ENCODE measurements at places on chromosomes 5 and 9.

DNA sequence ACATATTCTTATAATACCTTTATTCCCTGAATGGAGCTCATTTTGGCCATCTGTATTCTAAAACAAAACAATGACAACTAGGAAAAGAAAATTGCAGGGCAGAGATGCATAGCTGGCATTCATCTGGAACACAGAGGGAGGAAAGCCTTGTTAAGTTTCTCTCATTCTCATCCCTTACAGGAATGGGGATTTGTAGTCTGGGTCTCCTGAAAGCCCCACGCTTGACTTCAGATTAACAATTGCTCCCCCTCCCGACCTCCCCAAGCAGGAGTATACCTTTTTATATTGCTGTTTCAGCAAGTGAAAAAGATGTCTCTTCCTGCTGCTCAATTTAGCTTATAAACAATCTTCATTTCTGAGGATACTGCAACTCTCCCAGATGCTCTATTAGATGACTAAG, 812.1 kb downstream of the EFNA5 start:
- DNase-seq, result no peak

DNA sequence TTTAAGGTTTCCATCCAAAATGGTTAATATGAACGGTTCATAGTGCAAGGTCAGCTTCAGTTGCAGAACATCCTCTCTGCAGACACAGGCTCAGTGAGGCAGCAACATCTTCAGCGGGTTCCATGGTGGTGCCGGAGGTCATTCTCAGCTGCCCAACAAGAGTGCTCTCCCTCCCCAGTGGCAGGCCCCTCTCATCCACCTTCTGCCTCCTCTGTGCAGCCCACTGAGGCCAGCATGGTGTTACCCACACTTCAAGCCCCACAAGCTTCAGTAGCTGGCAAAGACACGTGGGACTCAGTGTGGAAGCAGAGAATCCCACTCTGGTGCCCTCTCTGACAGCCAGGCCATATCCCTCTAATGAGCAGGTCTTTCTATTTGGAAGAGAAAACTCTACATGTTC, 4.1 kb upstream of the ARSI start:
- no peak for DNase-seq

DNA sequence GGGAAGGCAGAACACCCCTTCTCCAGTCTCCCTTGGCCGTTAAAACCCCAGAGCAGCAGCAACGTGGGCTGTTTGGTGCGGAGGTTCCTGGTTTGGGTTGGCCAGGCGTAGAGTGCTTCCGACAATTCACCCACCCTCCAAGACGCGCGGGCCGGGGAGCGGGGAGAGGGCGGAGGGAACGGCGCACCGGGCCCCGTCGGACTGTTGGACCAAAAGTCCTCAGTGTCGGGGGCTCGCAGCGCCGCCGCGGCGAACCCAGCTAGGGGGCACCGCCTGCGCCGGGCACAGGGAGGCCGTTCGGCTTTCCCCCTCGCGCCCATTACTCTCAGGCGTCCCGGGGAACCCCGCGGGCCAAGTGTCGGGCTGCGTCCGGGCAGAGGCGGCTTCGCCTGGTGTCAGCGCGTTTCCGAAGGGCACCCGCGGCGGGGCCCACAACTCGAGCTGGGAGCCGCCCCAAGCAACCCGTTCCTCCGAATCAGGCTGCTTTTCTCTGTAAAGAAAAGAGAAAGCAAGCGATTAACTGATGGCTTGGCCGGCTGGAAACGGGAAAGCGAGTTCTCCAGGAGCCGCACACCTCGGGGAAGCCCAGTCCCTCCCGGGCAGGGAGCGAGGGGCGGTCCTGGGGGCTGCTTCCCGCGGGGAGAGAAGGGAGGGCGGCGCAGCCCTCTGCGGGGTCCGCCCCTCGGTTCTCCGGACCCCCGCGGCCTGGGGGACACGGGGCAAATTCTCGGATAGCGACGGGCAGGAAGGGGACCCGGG, 145.5 kb downstream of the ERCC6L2 start:
- peak; percentile 43 for DNase-seq

GRCh38 chr9:131082774-131083512, 13.4 kb upstream of the AIF1L start:
- no peak for DNase-seq

DNA sequence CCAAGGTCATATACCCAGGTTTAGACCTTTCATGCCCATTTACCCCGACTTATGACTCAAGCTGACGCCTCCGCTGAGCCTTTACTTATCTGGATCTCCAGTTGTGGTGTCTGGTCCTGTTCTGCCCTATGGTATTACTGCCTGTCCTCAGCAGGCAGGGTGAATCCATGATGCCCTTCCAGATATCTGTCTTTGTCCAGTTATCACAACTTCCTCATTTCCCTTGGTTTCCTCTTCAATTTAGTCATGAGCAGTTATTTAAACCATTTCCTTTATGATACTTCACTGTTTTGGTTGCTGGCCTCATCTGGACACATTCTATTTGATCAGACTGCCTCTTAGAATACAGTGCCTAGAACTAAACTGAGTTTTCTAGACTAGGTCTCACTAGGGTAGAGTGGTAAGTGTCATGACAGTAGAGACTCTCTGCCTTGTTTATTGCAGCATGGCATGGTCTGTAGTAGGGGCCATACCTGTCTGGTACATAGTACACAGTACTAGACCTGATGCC, 93.3 kb downstream of the MELK start:
- no peak for DNase-seq

DNA sequence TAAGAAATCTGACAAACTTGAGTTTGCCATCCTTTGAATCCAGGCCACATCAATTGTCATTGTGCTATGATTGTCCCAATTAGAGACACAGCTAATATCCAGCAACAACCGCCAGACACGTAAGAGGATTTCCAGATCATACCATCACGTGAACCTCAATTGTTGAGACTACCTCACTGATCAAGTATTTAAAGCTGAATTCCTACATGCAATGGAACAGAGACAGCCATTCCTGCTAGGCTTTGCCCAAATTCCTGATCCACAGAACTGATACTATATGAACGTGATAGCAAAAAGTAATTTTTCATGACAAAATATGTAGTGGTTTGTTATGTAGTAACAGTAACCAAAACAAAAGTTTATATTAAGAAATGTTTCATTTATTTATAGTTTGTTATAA, 657.7 kb downstream of the PRR16 start:
- no peak for DNase-seq

- no peak for DNase-seq
Measured at GRCh38 chr5:153827397-153827796, 211.3 kb downstream of the FAM114A2 start.

DNA sequence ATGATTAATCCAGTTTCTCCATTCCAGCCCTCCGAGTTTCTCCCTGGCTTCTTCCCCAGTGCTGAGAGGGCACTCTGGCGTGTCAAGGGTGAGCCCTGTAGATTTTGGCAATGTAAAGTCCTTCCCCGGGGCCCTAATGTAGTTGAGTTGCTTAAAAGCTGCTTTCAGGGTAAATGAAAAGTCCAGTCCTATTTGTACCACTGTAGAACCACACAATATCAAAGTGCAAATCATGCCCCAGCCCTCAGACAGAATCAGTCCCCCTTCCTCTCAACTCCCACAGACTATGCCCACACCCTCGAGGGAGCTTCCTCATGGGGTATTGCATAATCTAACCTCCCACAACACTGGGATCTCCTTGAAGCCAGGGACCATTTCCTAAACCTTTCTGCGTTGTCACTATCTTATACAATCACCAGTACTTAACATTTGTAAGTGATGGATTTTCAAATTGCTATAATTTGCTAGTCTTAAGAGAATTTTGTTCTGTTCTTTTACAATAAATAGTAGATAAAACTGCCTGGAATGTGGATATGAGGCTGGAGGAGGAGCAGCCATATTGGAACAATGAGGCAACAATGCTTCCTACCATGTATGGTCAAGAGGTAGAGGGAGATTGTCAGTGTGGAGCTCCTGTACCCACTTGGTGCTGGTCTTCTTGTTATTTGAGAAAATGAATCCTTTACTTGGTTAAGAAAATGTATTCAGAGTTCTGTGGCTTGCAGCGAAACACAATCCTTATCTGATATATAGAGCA, 34.4 kb downstream of the ZNF366 start:
- DNase-seq, result no peak

- no peak for DNase-seq
Measured at GRCh38 chr5:14445576-14446290, 135.9 kb upstream of the OTULINL start.

DNA sequence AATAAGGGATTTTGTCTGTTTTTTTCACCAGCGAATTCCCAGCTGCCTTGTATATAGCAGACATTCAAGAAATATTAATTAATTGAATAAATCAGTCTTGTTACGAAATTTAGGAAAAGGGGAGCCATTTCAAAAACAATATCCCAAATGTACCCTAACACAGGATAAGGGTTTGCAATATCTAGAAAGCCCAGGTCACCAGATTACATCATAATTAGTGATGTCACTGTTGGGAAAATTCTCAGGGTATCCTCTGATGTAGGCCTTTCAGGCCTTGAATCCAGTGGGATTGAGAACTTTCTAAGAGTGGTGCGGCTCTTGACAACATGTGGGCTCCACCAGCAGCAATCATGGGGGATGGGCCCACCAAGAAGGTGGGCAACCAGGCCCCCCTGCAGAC, at the start of gene ACTL7A:
TSS of gene ACTL7A (plus strand) at position 270 of the 400 bp plus-strand sequence. CDS start at position 327, 57 bp downstream.
- no peak for DNase-seq

- DNase-seq, result no peak
Measured at GRCh38 chr9:110659891-110660541, 8.6 kb upstream of the MUSK start.

DNA sequence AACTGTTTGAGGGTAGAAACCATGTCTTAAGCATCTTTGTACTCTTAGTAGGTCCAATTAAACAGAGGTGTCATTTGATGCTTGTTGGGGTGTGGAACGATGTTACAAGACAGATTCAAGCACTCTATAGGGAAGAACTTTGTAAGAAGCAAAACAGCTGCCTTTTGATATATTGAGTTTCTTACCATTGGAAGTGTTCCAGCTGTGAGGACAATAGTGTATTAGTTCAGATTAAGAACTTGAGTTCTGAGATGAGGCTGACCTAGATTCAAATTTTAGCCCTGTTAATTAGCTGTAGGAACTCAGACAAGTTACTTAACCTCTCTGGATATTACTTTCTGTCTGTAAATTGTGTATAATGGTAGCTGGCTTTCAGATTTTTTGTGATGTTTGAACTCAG, 19.6 kb upstream of the ZNF462 start:
- no peak for DNase-seq

DNA sequence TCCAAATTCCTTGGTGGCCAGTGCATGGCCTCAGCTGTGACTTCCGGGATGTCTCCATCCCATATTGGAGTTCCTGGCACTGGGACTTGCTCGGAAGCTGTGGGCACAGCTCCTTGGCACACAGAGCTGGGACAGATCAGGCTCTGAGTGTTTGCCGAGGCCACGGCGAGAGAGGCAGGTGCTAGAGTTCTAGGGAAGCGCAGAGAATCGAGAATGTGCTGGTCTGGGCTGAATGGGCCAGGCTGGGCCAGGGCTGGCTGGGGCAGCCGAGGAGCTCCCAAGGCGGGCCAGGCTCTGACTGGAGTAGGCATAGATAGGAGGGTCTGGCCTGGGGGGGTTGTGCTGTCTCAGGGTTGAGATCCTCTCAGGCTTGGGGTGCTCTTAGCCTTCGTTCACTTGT, 45.4 kb downstream of the HMCN2 start:
- no peak for DNase-seq

GRCh38 chr5:181099602-181100086, 31.3 kb downstream of the OR2V1 start:
- no peak for DNase-seq

GRCh38 chr5:163893281-163893680, 387.9 kb downstream of the MAT2B start:
- DNase-seq, result no peak

GRCh38 chr9:83280268-83280667, 217.3 kb upstream of the RASEF start:
- no peak for DNase-seq

- no peak for DNase-seq
Measured at GRCh38 chr5:41871852-41872251, 1.6 kb upstream of the OXCT1 start.

DNA sequence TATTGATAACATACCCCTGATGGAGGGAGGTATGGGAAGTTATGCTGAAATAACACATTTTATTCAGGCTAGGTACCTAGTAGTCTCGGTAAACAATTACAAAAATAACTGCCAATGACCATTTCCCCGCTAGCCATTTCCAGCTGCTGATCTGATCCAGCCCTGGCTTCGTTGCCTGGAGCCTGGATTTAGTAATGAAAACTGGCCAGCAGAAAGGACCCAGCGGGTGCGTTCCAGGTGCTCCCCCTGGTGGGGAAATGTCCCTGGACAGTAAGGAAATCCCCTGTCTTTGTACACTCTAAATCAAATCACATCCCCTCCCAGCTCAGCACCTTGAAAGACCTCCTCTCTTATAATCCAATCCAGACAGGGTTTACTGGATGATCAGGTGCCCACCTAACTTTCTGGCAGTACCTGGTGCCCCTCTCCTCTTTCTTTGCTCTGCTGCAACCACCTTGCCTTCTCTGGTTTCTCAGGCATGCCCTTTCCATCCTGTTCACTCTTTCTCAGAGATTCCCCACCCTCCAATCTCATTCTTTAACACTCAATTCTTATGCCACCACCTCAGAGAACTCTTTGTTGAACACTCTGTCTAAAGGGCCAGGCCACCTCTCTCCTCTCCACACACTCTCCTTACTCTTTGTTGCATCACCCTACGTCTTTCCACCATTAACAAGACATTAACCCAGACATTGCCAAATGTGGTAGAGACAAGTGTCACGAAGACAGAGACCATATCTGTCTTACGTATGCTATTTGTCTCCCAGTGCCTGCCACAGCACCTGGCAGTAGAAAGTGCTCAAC, 50.1 kb upstream of the SMAD5 start:
- peak; percentile 24 for DNase-seq

GRCh38 chr9:89743573-89744254, 138.9 kb downstream of the GADD45G start:
- DNase-seq, result peak; percentile 21

GRCh38 chr5:79729679-79730078, 40.0 kb downstream of the CMYA5 start:
- no peak for DNase-seq

DNA sequence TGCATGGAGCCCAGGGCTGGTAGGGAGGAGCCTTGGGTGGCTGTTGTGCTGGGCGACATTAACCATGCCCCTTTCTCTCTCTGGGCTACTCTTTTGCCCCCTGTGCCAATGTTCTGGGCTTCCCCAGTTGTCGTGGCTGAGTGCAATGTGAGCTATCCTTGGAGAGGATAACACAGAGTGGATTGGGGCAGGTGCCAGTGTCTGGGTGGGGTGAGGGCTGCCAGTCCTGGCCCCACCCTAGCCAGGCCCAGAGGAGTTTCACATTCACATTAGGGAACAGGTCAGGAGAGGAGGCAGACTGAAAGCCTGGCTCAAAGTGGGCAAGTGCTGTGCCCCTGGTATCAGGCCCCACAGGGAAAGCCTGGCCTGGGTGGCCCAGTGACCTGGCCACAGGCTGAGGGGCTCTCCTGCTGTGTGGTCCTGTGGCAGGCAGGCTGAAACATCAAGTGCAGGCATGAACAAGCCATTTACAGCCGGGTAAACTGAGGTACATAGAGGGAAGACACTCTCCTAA, 7.5 kb upstream of the NDST1 start:
- DNase-seq, result no peak

DNA sequence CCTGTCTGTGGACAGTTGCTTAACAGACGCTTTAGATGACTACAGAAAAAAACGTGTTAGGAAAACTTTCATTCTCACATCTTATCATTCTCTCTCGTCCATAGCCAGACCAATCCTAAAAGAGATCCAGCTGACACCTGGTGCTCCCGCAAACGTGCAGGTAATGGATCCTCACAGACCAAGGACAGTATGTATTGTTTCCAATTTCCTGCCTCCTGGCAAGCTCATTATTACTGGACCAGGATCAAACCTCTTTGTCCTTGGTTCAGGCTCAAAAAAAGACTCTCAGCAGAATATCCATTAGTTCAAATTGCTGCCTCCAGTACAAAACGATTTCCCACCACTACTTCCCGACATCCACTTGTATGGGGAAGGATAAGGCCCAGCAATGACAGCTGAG, 62.4 kb downstream of the SERINC5 start:
- no peak for DNase-seq
